ENCODE measurements at places on chromosomes 11 and 22.

DNA sequence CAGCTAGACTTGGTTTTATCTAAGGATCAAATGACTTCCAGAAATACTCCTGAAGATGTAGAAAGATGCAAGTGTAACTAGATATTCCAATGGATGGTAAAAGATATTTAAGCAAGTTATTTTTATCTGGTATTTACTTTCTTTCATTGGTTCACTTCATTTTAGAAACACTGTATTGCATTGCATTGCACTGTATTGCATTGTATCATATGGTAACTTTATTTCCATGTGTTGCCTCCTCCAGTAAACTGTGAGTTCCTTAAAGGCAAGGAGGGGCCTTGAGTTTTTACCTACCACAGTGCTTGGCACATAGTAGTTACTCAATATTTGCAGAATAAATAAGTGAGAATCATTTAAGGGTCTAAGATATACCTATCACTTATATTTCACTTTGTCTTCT lies 31.8 kb upstream of the FLI1 start:
- DNase-seq: no peak

GRCh38 chr11:128845334-128845780 lies 21.7 kb downstream of the KCNJ1 start:
- no peak for DNase-seq

DNA sequence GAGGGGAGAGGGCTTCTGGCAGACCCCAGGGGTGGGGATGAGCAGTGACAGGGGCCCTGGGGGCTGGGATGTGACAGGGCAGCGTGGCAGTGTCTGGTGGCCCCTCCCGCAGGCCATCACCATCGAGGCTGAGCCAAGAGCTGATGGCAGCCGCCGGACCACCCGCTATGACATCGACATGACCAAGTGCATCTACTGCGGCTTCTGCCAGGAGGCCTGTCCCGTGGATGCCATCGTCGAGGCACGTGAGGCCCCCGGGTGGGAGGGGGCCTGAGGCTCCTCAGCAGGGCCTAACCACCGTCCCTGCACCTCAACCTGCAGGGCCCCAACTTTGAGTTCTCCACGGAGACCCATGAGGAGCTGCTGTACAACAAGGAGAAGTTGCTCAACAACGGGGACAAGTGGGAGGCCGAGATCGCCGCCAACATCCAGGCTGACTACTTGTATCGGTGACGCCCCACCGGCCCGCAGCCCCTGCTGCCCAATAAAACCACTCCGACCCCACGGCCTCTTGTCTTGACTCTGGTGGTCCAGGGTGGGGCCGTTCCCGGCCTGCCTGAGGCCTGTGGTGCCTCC lies 2.6 kb upstream of the TCIRG1 start:
- no peak for DNase-seq

- DNase-seq: no peak
These were observed 19.0 kb downstream of the USP35 start for GRCh38 chr11:78207532-78208256.

- DNase-seq: no peak
These were observed 27.2 kb downstream of the RHOD start for GRCh38 chr11:67083786-67084366.

GRCh38 chr22:35781898-35782297 lies 64.2 kb downstream of the APOL5 start:
- no peak for DNase-seq

DNA sequence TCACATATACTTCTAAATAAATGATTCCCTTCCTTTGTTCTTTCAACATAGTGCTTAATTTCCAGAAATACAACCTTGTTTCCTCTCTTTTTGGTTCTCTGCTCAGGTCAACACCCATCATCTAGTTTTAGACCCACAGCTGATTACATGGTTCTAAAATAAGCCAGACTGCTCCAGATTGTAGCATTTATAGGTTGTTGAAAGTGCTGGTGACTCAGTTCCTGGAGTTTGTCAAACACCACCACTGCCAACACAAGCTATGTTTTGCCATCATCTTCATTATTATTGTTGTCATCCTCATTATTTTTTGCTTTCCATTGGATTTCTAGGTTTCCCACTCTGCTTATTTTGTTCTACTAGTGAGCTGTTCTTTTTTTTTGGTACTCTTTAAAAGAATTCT lies 22.3 kb upstream of the MMP20 start:
- DNase-seq: no peak

- DNase-seq: no peak
These were observed 10.5 kb downstream of the PAX6 start for GRCh38 chr11:31800398-31801265.

GRCh38 chr11:45563810-45564209 lies 101.6 kb downstream of the CHST1 start:
- no peak for DNase-seq

- peak; percentile 28 for DNase-seq
These were observed 12.4 kb downstream of the ADM start for GRCh38 chr11:10317151-10317755.

- DNase-seq: peak; percentile 48
These were observed 57.6 kb downstream of the KCNJ4 start for GRCh38 chr22:38397189-38398085.

- DNase-seq: no peak
These were observed 25.1 kb downstream of the CD6 start for GRCh38 chr11:60996381-60997138.

DNA sequence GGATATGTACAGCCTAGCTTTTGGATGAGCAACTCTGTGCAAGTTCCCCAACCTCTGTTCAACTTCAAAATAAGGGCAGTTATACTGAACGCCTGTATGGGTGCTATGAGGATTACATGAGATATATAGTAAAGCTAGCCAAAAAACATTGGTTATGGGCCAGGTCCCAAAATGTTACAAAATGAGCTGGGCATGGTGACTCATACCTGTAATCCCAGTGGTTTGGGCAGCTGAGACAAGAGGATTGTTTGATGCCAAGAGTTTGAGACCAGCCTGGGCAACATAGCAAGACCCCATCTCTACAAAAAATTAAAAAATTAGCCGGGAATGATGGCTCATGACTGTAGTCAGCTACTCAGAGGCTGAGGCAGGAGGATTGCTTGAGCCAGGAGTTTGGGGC lies 118.4 kb downstream of the TEAD1 start:
- DNase-seq: no peak

DNA sequence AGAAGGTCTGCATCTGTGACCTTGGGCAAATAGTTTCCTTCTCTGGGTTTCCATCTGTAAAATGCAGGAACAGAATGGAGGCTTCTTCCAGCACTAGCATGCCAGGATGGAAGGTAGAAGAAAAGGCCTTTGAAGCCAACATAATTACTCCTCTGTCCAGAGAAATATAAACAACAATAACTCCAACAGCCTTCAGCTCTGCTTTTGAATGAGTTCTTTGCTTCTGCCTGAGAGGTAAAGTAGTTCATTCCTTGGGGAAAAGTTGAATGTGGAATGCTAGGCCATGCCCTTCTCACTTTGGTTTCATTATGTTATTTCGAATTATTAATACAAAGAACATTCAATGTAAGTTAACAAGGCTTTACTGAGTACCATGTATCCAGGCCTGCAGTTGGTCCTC lies 61.2 kb upstream of the BLID start:
- DNase-seq: no peak

GRCh38 chr11:76459299-76459698 lies 14.5 kb downstream of the EMSY start:
- DNase-seq: no peak

- DNase-seq: no peak
These were observed 61.4 kb upstream of the SYT13 start for GRCh38 chr11:45347348-45348082.

DNA sequence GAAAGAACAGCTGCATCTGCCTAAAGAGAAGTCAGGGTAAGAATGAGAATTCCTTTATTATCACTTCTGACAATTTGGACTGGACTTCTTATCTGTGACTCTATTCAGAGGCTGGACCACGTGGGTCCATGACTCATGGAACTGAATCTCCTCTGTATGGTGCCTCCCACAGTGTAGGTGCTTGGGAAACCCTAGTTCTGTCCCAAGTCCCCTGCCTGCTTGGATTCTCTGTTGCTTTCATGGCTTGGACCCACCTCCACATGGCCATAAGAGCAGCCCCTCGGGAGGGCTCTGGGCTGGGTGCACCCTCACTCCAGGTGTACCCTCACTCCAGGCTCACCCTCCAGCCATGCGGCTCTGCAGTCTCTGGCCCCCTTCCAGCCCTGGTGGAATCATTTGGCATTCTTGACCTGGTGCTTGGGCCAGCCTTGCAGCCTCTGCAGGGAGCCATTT lies 153.4 kb downstream of the CACNA1I start:
- DNase-seq: no peak

DNA sequence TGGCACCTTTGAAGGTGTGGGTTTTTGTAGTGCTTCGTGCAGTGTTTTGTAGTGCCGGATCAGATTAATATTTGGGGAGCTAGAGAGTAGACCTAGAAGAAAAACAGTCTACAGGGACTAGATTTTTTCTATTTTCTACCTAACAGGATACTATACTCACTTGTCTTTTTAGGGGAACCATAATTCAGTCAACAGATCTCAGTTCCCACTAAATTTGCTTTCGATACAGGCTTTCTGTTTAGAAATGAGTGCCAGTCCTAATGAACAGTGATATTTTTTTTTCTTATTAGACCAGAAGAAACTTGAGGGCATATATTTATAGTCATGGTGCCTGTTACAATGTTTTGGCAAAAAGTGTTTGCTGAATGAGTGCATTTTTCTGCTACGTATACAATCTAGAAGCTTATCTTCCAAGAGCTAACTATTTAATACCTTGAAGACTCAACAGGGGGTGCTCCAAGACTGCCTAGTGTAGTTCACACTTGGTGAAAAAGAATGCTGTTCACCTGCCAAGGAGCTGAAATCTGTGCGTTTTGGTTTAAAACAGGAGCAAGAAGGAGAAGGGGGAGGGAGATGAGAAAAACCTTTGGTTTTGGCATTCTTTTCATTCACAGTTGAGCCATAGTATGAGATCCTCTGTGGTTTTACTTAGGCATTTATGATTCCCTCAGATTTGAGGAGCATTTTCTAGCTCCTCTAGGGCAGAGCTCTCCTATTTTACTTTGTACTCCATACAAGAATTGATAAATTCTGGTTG lies 44.9 kb upstream of the VSTM5 start:
- peak; percentile 17 for DNase-seq

GRCh38 chr11:36458129-36458915 lies 51.8 kb downstream of the TRAF6 start:
- DNase-seq: no peak

DNA sequence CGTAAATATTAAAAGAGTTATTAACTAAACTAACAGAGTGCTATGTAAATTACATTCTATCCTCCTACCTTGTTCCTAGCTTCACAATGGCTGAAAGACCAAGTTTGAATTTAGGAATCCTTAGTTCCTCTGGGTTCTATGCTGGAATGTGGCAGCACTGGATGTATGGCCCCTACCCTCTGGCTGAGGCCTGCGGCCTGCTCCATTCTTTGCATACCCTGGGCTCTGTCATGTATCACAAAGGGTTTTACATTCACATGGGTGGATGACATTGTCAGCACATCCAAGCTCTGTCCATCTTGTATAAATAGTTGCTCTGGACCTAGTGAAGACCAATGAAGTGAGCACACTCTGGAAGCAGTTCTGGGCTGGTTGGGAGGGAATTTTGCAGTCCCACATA lies 54.5 kb downstream of the AASDHPPT start:
- no peak for DNase-seq

- no peak for DNase-seq
These were observed 60.2 kb downstream of the LINC01488 start for GRCh38 chr11:69541501-69542313.

- no peak for DNase-seq
These were observed 903.7 kb downstream of the BRD1 start for GRCh38 chr22:48923996-48924395.

DNA sequence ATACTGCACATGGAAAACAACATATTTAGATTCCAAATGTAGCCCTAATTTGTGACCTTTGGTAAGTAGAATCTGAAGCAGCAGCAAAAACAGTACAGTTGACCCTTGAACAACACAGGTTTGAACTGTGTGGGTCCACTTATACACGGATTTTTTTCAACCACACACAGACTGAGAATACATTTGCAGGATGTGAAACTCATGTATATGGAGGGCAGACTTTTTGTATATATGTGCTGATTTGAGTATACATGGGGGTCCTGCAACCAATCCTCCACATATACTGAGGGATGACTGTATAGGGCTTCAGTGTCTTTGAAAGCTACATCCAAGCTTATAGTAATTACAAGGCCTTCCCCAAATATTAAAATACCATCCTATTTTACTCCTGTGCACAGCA lies 120.5 kb downstream of the MPPED2 start:
- no peak for DNase-seq

- no peak for DNase-seq
These were observed 3.3 kb downstream of the KCTD14 start for GRCh38 chr11:78019808-78020207.

DNA sequence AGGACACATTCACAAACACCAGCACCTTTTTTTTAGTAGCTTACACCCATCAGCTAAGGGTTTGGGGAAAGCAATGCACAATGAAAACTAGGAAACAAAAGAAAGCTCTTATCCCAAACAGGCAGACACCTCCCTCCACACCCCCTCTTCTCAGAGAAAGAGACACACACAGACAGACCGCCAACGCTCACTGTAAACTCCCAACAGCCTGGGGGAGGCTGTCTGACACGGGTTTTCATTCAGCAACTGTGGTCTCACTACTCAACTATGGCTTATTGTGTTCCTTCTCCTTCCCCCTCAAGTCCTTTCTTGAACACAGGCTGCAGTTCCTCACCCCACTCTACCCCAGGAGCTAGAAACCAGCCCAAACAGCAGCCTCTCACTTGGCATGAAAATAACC lies 123.4 kb downstream of the C11orf58 start:
- DNase-seq: no peak

DNA sequence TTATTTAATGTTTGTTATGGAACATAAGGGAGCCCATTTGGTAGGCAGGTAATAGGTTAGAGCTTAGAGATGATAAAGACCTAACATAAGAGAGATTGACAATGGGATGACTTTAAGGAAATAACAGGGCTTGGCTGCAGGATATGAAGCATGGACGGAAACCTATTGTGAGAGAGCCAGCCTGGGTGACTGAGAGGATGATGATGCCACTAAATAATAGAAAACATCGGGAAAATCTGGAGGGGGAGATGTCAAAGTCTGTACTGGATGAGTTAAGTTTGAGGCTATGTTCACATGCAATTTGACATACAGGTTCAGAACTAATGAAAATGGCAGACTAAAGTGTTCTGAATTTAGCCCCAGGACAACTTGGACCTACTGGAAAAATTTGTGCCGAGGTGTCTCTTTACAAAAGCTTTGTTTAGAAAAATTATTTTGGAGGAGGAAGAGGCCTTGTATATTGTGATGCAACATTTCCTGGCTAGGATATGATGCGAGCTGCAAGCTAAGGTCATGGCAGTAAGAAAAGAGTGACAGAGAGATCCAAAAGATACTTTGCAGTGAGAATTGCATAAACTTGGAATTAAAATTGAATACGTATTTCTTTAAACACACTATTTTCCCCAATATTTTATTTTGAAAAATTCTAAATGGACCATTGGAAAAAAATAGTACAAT lies 339.3 kb upstream of the PLET1 start:
- no peak for DNase-seq

- DNase-seq: no peak
These were observed 16.9 kb downstream of the CDPF1 start for GRCh38 chr22:46233231-46233630.

DNA sequence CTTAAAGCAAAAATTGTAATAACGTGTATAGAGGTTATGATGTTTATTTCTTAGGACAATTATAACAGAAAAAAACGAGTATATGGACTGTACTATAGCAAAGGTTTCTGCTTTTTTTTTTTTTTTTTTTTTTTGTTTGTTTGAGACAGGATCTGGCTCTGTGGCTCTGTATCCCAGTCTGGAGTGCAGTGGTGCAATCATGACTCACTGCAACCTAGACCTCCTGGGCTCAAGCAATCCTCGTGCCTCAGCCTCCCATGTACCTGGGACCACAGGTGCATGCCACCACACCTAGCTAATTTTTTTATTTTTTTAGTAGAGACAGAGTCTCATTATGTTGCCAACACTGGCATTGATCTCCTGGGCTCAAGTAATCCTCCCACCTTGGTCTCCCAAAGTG lies 39.2 kb downstream of the ZFTA start:
- DNase-seq: no peak

All from GM20000 (cell line).